ENCODE measurements at places on chromosomes 12 and 14.

DNA sequence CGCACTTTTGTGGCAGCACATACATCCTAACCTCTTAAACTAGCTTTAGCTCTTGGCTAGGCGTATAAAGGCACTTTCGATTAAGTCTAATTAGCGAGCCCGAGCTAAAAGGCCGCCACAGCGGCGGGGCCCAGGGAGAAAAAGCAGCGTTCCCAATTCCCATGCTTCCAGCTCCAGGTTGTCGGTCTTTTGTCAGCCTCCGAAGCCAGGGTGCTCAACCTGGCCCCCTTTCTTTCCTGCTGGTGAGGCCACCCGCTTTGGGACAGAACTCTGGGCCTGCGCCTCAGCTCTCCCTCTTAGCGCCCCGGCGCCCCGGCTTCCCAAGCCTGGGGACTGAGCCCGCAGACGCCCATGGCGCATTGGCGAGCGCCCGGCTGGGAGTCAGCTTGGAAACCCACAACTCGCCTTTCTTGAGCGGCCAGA lies 33.3 kb upstream of the TBX5 start:
- DNase-seq, result no peak

DNA sequence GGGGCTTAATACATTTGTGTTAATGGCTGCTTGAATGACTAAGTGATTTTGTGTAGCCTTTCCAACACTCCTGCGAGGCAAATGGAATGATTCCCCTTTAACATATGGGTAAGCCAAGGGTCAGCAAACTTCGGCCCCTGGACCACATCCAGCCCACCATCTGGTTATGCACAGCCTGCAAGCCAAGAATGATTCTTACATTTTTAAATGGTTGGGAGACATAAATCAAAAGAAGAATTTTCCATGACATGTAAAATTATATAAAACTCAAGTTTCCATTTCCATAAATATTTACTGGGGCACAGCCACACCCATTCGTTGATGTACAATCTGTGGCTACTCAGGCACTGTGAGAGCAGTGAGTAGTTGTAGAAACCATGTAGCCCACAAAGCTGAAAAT lies 9.0 kb downstream of the SLC8B1 start:
- no peak for DNase-seq

GRCh38 chr12:98228683-98229539 lies 286.5 kb upstream of the TMPO start:
- no peak for DNase-seq

DNA sequence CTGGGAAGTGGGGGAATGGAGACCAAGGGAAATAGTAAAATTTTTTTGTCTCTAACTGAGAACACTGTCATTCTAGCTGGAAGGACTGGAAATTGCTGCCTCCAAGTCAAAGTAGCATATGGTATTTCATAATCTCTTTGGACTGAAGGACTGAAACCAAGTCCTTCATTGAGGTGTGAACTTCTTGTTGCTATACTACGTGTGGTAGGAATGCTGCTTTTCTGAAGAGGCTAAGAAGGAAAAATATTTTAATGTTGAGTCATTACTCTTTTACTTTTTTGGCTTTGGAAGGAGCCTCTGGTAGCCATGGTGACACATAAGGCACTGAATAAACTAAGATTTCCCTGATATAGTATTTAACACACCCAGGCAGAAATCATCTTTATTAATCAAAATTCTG lies 465.4 kb downstream of the NPAS3 start:
- DNase-seq, result no peak

DNA sequence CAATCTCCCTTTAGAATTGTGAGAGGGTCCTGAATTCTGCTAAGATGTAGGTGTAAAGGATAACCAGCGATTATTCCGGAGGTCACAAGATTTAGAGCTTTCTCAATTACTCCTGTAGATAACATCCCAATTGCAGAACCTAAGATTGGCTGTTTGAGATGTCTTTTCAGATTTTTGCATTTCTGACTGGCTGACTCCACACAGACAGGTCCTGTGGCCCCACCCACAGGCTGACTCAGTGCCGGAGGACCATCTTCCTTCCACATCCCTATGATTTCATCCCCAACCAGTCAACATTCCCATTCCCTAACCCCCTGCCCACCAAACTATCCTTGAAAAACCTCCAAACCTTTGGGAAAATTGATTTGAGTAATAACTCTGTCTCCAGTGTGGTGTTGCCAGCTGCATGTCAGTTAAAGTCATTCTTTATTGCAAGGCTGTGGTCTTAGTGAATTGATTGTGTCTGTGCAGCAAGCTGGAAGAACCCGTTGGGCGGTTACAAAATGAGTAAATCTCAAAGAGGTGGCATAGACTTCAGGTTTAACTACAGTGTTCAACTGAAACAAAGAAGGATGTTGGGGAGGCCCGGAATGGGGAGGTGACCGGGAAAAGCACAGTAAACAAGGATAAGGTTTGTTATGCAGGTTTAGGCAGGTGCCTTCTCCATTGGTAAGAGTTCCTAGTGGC lies 10.6 kb downstream of the FNTB start:
- no peak for DNase-seq

DNA sequence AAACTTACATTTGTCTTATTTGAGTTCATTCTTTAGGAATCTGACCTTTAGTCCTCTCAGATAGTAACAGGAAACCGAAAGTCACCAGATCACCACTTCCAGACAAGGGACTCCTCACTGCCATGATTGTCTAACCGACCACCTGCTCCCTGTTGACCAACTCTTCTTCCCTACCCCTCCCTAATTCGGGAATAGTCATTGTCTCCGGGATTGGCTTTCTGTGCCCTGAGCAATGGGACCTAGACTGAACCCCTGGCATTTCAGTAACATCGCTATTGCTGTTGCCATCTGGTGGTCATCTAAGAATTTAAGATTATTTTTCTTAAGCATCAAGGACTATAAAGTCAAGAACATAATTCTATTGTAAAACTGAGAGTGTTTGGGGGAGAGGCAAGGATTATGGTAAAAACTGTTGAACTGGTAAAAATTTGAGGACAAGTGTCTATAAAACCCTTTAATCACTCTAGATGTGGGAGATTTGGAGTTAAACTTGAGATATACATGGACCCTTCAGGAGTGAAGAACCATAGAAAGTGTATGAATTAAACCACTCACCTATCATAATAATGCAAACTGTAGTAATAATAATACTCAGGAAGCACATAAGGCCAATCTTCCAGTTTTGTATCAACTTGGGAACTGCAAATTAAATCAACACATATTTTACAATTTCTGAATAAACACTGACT lies 6.3 kb downstream of the CLEC2A start:
- no peak for DNase-seq

GRCh38 chr12:105334582-105334981 lies 4.1 kb downstream of the C12orf75 start:
- DNase-seq, result no peak

GRCh38 chr12:112686373-112686772 lies 105.2 kb upstream of the RPH3A start:
- no peak for DNase-seq
